Hematopoietic multipotent progenitor cell (in vitro differentiated cells): ENCODE measurements at places on chromosomes 16 and 17.

- no peak for DNase-seq
Measured at GRCh38 chr16:51120730-51121347, 30.2 kb downstream of the SALL1 start.

- no peak for DNase-seq
Measured at GRCh38 chr16:69909760-69910159, 41.4 kb upstream of the CLEC18A start.

GRCh38 chr17:64186171-64187092 is 56.5 kb upstream of the ERN1 start:
- DNase-seq: no peak

- DNase-seq: no peak
Measured at GRCh38 chr17:79027925-79028491, 4.0 kb downstream of the C1QTNF1 start.

DNA sequence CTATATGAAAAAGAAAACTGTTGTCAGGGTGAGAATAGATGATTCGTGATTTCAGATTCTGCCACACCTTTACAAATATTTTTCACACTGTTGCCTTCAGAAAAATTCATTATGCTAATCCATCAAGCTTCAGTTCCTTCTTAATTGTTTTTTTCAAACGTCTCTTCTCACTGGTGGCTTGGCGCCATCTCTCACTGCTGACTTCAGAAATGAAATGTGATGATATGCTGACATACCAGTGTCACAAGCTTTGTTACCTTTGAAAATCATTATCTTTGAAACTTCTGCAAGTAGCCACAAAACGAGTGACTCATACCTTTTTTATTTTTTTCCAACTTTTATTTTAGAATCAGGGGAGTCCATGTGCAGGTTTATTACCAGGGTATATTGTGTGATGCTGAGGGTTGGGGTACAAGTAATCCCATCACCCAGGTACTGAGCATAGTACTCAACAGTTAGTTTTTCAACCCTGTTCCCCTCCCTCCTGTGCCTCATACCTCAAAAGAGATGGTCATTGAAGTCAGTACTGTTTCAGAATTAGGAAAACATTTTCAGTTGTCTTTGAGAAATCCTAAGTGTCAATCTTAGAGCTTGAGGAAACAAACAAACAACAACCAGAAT is 14.0 kb upstream of the KRT222 start:
- no peak for DNase-seq

- no peak for DNase-seq
Measured at GRCh38 chr17:29146369-29146972, 33.7 kb downstream of the MYO18A start.

DNA sequence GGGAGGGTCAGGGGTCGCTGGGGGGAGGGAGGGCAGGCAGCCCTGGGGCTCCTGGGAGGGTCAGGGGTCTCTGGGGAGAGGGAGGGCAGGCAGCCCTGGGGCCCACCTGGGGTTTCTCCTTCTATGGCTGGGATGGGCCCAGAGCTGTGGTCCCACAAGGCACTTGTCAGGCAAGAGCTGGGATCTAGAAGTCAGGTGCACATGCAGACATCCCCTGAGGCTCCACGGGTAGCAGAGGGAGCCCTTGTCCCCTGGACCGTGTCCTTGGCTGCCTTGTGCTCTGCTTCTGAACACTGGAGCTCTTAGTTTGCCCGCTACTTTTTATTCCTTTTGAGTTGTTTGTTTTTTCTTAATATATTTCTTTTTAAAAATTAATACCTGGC is 1.8 kb downstream of the TUBB3 start:
- DNase-seq: no peak

DNA sequence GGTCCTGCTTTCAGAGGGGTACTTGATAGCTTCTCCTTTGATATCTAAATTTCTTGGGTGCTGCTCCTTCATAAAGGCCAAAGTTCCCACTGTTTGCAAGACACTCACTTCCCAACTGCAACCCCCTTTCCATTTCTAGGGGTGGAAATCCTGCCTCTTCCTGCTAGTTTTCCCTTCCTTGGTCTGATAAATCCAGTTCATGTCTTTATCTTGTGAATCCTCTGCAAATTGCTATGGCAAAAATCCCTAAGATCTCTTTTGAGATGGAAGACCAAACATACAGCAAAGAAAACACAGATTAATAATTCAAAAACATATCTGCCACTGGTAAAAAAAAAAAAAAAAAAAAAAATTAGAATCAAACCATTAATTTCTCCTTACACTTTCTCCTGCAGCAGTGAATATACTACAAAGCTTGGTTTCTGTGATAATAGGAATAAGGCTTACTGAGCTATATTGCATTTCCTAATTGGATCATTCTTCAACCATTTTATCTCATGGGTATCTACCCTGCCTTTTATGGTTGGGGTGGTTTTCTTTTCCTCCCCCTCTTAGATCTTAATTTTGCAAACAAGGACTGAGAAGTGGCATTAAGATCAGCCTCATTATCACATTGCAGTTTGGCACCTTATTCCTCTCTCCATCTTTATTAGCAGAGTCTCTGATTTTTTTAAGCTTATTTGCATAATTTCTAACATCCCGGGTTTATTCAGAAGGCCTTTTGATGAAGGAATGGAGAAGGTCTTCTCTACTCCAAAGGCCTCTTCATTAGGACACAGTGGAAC is 439.1 kb downstream of the XYLT1 start:
- DNase-seq: no peak

GRCh38 chr17:76523084-76524037 is 14.1 kb downstream of the CYGB start:
- DNase-seq: peak; percentile 70

GRCh38 chr16:22928882-22929435 is 115.0 kb downstream of the HS3ST2 start:
- DNase-seq: no peak

DNA sequence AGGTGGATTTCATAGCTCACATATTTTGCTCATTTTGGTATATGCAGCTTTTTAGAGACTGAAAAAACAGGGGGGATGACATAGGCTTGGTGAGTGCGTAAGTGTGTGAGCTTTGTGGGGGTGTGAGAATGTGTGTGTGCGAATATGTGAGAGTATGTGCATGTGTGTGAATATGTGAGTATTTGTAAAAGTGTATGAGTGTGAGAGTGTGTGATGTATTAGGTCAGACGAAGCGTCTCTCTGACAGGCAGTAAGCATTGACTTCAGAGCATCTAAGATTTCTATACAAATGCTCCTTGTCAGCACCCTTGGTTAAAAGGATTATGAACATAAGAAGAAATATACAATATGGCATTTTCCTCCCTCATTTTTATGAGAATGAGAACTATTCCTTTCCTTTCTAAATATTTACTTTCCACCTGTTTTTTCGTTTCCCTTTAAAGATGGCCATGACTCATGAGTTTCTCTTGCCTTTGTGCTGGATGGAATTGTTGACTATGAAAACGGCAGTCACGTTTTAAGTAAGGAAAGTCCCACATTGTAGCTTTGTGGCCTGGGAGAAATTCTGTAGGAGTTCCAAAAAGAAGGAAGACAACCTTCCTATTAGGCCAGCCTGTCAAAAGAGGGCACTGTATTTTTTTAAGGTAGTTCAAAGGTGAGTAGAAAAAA is 276.4 kb downstream of the FOXL1 start:
- no peak for DNase-seq

DNA sequence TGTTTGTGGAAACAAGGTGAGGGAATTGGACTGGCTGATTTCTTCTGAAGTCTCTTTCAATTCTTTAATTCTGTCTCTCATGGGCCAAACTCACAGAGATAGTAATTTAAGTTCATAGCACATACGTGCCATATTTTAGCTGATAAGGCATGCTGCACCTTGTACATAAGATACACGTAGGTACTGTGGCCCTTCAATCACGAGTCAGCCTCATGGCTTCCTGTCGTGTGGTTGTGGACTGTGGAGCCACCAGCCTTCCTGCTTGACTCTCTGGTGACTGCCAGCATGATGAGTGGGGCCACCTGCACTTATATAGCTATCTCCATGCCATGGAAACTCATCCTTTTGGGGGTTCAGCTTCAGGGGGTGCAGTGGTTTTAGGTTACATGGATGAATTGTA is 25.1 kb downstream of the KSR1 start:
- DNase-seq: peak; percentile 49

DNA sequence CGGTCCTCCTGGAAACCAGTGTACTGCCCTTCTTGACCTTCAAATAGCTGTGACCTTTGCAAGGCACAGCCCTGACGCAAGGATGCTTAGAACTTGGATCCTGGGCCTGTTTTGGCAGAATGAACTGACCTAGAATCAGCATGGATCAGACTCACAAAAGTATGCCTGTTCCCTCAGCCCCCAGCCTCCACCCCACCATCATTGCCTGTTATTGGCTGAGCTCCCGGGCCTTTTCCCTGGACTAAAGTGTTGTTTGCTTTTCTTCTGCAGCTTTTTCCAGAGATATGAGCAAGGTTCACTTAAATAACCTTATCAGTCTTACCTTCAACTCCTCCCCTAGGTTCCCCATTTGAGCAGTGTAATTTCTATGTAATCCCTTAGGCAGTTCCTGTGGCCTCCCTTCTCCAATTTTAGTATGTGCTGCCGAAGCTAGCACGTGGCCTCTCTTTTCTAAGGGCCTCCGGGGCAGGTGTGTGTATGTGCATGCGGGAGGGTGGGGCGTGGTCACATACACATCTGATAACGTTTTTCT is 347.4 kb downstream of the MAF start:
- DNase-seq: no peak

- no peak for DNase-seq
Measured at GRCh38 chr17:2087597-2088211, 32.8 kb downstream of the HIC1 start.

DNA sequence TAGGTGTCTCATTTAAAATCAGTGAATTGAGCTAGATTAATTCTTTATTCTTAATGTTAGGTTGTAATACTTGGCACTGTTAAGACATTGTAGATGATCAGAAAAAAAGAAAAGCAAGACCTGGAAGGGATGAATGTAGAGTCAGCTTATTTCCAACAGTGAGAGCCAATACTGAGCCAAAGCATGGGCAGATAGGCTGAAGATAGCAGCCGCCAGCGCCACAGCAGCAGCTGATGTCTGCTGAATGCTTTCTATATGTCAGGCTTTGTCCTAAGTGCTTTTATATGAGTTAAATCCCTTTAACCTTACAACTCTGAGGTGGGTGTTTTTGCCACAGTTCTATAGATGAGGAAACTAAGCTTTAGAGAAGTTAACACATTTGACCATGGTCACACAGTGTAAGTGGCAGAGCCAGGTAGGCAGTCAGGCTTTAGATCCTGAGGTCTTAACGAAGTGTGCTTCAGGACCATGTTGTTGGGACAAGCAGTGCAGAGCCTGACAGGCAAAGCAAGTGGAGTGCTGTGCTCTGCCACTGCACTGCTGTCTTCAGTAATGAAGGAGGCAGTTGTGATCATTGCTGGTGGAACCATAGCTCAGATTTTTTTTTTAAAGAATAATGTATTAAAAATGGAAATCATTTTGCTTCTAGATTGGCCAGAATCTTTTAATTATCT is 25.9 kb downstream of the TNRC6A start:
- no peak for DNase-seq

DNA sequence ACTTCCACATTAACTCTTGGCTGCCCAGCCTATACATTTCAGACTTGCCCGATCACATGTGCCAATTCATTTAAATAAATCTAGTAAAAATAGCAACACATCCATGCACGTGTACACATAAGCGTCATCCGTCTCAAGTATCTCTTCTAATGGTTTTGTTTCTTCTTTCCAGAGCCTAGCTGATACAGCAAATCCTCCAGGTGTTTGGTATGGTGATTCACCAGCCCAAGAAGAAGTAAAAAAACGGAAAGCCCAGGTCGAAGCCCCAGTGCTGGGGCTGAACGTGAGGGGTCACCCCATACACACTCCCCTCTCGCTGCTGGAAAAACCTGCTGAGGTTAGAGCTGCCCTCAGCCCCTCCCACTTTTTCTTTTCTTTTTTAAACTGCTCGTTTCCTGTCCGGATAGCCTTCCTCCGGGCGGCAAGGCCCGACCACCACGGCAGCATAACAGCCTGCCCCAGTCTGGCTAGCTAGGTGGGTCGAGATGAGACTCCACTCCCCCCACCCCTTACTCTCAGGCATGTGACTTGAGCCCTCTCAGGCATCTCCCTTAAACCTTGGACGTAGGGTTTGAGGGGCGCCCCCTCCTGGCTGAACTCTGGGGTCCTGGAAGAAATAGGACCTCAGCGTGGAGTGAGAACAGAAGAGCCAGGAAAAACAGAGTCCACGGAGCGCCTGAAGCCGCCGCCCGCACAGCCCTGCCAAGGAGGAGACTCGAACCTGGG is 13.9 kb upstream of the OR1F1 start:
- DNase-seq: peak; percentile 55

GRCh38 chr16:15810411-15810810 is 46.4 kb downstream of the MYH11 start:
- no peak for DNase-seq

DNA sequence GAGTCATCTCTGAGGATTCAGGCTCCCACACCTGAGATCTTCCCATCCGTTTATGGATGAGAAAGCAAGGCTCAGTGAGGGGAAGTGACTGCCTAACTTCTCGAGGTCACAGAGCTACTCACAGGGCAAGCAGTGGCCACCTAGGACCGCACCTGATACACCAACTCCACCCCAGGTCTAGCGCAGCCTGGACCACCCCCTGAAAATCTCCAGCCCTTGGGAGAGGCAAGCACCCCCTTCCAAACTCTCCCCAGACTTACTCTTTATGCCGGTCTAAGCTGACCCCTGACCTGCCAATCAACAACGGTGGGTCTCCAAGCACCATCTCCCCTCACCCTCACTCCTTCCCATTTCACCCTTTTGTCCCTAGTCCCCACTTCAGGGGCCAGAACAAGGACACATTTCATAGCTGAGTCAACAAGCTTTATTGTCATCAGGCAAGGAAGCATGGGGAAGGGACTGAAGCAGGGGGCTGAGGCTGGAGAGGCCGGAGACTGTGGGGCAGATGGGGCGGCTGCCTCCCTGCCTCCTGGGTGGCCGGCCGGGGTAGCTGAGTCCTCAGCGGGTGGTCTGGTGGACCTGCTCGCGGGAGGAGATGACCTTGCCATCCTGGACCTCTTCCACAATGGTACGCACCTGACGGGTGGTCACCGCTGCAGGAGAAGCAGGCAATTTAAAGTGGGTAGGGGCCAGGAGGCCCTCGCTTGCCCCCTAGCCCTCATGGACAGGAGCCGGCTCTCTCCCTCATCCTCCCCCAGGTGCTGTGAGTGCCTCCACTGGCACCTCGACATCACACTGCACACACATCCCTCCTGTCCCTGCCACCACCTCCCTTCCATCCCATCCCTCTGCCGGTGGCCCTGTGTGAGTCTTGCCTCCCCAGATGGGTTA is 5.1 kb downstream of the KRT17 start:
- DNase-seq: no peak

DNA sequence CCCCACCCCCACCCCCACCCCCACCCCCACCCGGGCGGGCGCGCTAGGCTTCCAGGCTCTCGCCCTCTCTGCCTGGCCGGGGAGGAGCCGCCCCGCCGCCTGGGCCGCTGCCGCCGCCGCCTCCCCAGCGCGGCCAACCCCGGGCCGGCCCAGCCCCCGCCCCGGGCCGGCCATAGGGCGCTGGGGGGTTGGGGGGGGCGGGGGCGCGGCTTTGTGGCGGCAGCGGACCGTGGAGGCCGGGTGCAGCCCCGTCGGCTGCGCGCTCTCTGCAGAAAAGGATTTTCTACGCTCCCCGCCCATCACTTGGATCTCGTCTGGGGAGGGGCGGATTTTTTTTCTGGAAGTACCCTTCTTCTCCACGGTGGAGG is 230.9 kb downstream of the MRTFB start:
- no peak for DNase-seq

GRCh38 chr17:10069301-10069700 is 129.1 kb downstream of the GAS7 start:
- DNase-seq: no peak
